Tongue (tissue), 3 donors: ENCODE measurements at places on chromosomes 13 and 19.

DNA sequence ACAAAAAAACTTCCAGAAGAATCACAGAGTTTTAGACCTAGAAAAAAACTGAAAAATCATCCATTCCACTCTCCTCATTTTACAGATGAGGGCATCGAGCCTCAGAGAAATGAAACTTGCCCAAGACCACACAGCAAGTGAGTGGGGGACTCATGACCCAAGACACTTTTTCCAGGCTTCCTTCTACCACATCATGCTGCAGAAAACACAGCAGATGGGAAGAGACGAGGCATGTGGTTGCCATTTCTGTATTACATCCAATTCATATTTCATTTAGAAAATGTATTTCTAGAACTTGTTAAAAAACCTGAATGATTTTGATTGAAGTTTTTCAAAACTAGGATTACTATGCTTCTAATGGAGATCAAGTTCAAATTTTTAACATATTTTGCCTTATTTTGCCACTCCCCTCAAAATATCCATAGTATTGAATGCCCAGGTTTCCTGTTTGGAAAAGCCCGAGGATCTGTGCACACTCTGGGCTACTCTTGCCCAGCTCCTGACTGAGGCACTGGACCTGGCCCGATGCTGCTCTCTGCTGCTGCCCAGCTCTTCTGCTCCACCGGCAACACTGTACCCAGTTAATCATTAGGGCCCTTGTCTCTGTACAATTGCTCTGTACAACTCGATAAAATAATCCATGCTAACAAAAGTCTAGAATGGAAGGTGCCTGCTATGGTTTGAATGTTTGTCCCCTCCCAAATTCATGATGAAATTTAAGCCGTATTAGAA lies 157.4 kb downstream of the EFNB2 start:
- no peak for DNase-seq

- DNase-seq, result peak; percentile 24
Measured at GRCh38 chr19:48135411-48135810, 24.8 kb upstream of the PLA2G4C start.

- peak; percentile 89 for DNase-seq
Measured at GRCh38 chr19:1851654-1852580, 3.6 kb upstream of the REXO1 start.

- DNase-seq, result peak; percentile 24
Measured at GRCh38 chr19:41431426-41432386, 4.5 kb upstream of the B3GNT8 start.

- no peak for DNase-seq
Measured at GRCh38 chr13:113486698-113487097, 3.8 kb downstream of the DCUN1D2 start.

- peak; percentile 67 for DNase-seq
Measured at GRCh38 chr13:28531077-28531844, 36.3 kb upstream of the FLT1 start.

GRCh38 chr13:98771838-98772611 lies 19.6 kb upstream of the SLC15A1 start:
- DNase-seq, result no peak

DNA sequence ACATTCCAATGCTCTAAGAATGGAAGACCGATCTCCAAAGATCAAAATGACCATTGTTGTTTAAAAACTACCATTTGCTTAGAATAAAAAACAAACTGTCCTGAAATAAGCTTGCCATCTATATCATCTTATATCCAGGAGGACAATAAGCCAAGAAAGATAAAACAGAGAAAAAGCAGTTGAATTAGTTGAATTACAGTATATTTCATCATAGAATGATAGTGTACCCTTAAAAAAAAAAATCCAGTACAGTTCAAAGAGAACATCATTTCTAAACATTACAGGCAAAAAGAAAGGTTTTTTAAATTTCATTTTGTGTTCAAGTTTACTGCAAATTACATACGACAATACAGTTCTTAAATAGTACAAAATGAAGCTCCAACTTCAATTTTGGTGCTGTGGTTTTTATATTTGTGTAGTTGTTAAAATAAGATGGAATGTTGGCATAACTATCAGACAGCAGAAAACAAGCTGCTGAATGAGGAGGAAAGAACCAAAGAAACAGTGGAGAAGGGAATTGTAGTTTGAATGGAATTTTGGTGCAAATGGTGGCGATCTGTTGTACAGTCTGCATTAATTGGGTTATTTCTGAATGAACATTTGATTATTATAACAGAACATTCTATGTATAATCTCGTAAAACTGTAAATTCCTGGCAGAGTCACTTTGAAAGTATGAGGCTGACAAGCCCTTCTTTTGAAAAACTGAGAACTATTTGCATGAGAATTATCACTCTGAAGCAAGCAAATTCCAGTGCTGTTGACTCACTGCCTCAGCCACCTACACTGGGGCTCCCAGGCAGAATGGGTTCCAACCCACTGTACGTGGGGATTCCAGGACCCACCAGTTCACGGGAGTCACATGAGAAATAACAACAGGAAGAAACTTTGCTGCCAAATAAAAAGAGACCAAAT lies 37.7 kb downstream of the LHFPL6 start:
- DNase-seq, result no peak

- no peak for DNase-seq
Measured at GRCh38 chr13:93218583-93218982, 8.0 kb upstream of the GPC6 start.

DNA sequence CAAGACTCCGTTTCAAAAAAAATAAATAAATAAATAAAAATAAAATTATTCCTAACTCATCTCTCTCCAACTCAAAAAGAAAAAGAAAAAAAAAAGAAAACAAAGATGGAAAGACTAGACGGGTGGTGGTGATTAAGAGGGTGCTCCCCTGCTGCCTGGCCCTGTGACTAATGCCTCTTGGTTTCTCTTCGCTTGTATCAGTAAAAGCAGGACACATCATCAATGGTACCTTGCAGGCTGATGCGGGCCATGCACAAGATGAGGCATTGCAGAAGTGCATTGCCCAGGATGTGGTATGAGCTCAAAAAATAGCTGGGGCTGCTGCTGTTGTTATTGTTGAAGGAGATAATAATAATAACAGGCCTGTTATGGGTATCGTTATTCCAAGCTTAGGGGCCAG lies 14.6 kb downstream of the ACER1 start:
- DNase-seq, result no peak
